Calu3 (cell line): ENCODE measurements at places on chromosomes 4 and X. TPM values are rescaled to one million over a fixed set of nuclear protein-coding genes. Genes with fewer than 3 reads are reported as not detected.

Gene CSN1S1
- total RNA-seq = not detected in 2 replicates

Gene NPY2R
- total RNA-seq = not detected in 2 replicates

Gene KIF4A
- total RNA-seq = 25.9 and 30.9 TPM in 2 replicates

Gene PDE5A
- 41.4 and 41.9 TPM in 2 replicates for total RNA-seq

Gene S100P
- 365 and 600 TPM in 2 replicates for total RNA-seq

Gene SHOX
- not detected in 2 replicates for total RNA-seq

Gene ZCCHC18
- total RNA-seq = 0.52 and 0.61 TPM in 2 replicates

Gene HTR2C
- total RNA-seq = not detected in 2 replicates

Gene ZMAT1
- total RNA-seq = 4.0 and 4.4 TPM in 2 replicates

Gene EREG
- 413 and 422 TPM in 2 replicates for total RNA-seq

Gene DBET
- total RNA-seq = not detected in 2 replicates

Gene CT47B1
- total RNA-seq = not detected in 2 replicates

Gene EMCN
- not detected in 2 replicates for total RNA-seq

Gene CLNK
- total RNA-seq = not detected in 2 replicates

Gene CCNB3
- 0.73 and 1.3 TPM in 2 replicates for total RNA-seq

Gene NPY1R
- 6.9 and 11.3 TPM in 2 replicates for total RNA-seq

Gene VCX3A
- not detected in 2 replicates for total RNA-seq

Gene ARSJ
- 12.5 and 13.3 TPM in 2 replicates for total RNA-seq

Gene TMEM255A
- total RNA-seq = not detected in 2 replicates

Gene TNIP2
- 17.5 and 18.7 TPM in 2 replicates for total RNA-seq

Gene GPAT3
- 4.4 and 4.7 TPM in 2 replicates for total RNA-seq

Gene MANBA
- total RNA-seq = 11.7 and 13.6 TPM in 2 replicates

Gene GSX2
- total RNA-seq = not detected in 2 replicates

Gene WNK3
- total RNA-seq = not detected in 2 replicates

Gene ADH1C
- 5.8 and 7.9 TPM in 2 replicates for total RNA-seq

Gene HTN3
- total RNA-seq = not detected in 2 replicates

Gene HERC5
- total RNA-seq = 20.1 and 44.2 TPM in 2 replicates

Gene MAGEA4
- total RNA-seq = not detected in 2 replicates

Gene CFAP47
- 0.21 and 1.0 TPM in 2 replicates for total RNA-seq

Gene FRMD7
- total RNA-seq = not detected in 2 replicates

Gene HSFX3
- not detected in 2 replicates for total RNA-seq

Gene NPFFR2
- total RNA-seq = 0.78 and 1.3 TPM in 2 replicates

Gene ABCD1
- total RNA-seq = 14.4 and 22.8 TPM in 2 replicates

Gene NKX1-1
- not detected in 2 replicates for total RNA-seq

Gene XG
- total RNA-seq = not detected in 2 replicates

Gene WAS
- 1.1 TPM in 1 of 2 replicates, not detected in the other for total RNA-seq

Gene TMPRSS11E
- not detected in 2 replicates for total RNA-seq

Gene MMRN1
- not detected in 2 replicates for total RNA-seq

Gene TRIM75
- total RNA-seq = not detected in 2 replicates

Gene MTMR8
- 3.0 and 3.2 TPM in 2 replicates for total RNA-seq

Gene TENM3
- 2.3 and 5.9 TPM in 2 replicates for total RNA-seq

Gene VEGFD
- 0.97 and 1.6 TPM in 2 replicates for total RNA-seq

Gene UGT2B15
- total RNA-seq = 0.50 and 0.98 TPM in 2 replicates

Gene DMRTC1
- total RNA-seq = not detected in 2 replicates

Gene IL3RA
- total RNA-seq = not detected in 2 replicates

Gene UGT2B17
- total RNA-seq = not detected in 2 replicates

Gene TCP11X2
- not detected in 2 replicates for total RNA-seq

Gene CXCL13
- 0.51 TPM in 1 of 2 replicates, not detected in the other for total RNA-seq

Gene GAB3
- not detected in 2 replicates for total RNA-seq

Gene SPANXN3
- total RNA-seq = not detected in 2 replicates

Gene LRP2BP
- total RNA-seq = 0.47 and 0.49 TPM in 2 replicates

Gene ARSD
- total RNA-seq = 42.0 and 47.8 TPM in 2 replicates

Gene TMA16
- 34.5 and 44.1 TPM in 2 replicates for total RNA-seq

Gene TEC
- total RNA-seq = 3.2 and 5.4 TPM in 2 replicates

Gene PLRG1
- total RNA-seq = 63.1 and 72.5 TPM in 2 replicates

Gene DUSP21
- total RNA-seq = not detected in 2 replicates

Gene KCNE5
- 0.71 and 1.1 TPM in 2 replicates for total RNA-seq

Gene HSPA4L
- total RNA-seq = 16.4 and 17.8 TPM in 2 replicates

Gene XK
- total RNA-seq = 11.3 and 14.7 TPM in 2 replicates
